ENCODE measurements at places on chromosomes 12 and 14. TPM values are rescaled to one million over a fixed set of nuclear protein-coding genes. Genes with fewer than 3 reads are reported as not detected.

GRCh38 chr12:77591959-77592743 lies 238.5 kb upstream of the NAV3 start:
- DNase-seq: no peak

DNA sequence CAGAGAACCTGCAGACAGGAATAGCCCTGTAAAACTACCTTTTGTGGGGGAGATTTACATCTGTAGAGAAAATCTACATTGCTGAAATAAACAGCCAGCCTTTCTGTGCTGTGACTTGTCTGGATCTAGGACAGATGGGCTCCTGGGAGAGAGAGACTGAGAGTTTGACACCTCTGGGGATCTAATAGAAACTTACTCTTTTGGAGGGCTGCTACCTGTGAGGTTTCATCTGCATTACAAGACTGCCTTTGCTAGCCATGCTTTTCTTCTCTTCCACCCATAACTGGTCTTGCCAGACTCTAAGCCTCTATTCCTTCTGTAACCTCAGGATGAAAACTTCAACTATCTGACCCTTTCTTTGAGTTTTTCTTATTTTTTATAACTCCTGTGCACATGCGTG lies 452.6 kb downstream of the ZFP36L1 start:
- no peak for DNase-seq

GRCh38 chr14:74492776-74493342 lies at the start of gene NPC2:
Gene NPC2 (minus strand): TSS chr14:74493305. CDS start chr14:74493274, 31 bp downstream.
- no peak for DNase-seq

GRCh38 chr14:69632593-69633151 lies 21.3 kb downstream of the SUSD6 start:
- DNase-seq: no peak

DNA sequence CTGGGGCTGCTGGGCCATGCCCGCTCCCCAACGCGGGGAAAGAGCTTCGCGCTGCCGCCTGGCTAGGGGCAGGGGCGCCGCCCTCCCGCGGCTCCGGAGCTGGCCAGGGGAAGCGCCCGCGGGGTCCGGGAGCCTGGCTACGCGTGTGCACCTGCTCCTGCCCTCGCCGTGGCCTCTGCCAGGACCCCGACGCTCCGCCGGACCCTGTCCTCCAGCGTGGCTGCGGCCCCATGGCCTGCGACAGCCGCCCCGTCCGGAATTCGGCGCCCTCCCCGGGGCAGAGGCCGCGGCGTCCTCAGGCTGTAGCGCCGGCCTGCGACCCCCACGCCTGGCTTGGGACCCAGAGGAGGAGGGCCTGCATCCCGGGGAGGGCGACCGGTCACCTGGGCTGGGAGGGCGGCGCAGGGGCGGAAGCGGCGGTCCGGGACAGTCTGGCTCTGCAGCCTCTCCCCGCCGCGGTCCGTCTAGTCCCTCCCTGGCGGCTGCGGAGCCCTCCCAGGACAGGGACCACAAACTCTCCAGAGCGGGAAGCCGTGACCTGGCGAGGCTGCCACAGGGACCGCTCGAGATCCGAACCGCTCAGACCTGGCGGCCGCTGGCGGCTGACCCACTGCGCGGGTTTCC lies 85.6 kb downstream of the ALG10 start:
- no peak for DNase-seq

DNA sequence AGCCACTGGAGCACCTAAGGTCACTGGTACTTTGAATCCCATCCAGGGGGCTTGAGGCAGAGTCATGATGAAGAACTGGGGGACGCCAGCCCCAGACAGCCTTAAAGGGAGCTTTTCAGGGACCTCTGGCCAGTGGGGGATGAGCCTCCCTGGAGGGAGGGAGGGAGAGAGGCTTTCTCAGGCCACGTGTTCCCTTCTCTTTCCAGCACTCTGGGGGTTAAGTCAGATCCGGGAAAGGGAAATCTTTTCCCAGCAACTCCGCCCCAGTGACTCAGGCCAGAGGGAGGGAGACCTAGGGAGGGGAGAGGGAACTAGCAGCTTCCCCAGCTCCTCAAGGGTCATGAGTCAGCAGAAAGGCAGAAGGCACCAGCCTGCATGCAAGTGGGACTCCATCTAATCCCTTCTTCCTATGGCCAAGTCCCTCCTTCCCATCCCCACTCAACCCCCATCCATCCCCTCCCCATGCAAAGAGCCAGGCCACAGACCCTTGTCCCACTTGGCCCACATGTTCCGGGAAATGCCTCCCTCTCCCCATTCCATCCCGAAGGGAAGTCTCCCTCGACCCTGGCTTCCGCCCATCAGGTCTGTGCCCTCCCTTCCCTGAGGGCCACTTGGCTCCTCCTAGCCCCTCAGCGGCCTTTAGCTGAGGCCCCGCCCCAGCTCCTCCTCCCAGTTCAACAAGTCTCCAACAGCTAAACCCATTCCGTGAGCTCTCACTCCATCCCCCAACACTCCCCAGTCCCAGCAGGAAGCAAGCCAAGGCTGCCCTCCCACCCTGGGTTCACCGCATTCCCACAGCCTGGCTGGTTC lies 5.6 kb downstream of the TNFRSF1A start:
- DNase-seq: peak; percentile 99

INHBC gene
- polyA plus RNA-seq: not detected

GRCh38 chr12:41073633-41074472 lies 114.3 kb upstream of the PDZRN4 start:
- DNase-seq: no peak

GRCh38 chr12:85405262-85405661 lies 125.2 kb downstream of the ALX1 start:
- no peak for DNase-seq

BCL7A gene
- 5.4 TPM for polyA plus RNA-seq

DLGAP5 gene
- polyA plus RNA-seq: 15.9 TPM

DNA sequence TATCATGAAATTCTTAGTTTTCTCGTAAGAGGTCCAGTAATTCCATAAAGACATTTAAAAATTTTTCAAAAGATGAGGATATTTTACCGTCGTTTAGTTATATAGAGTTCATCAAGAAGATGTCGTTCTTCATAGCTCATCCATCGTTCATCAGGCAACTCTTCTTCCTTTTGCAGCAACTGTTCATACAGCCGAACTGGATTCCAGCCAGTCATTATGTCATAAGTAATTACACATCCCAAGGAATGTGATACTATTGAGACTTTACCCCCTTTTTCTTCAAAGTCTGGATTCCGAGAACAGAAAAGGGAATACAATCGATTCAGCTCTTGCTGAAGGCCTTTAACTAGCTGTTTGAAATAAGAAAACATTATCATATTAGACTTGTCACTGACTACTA lies 90.3 kb downstream of the DDHD1 start:
- DNase-seq: no peak

DNA sequence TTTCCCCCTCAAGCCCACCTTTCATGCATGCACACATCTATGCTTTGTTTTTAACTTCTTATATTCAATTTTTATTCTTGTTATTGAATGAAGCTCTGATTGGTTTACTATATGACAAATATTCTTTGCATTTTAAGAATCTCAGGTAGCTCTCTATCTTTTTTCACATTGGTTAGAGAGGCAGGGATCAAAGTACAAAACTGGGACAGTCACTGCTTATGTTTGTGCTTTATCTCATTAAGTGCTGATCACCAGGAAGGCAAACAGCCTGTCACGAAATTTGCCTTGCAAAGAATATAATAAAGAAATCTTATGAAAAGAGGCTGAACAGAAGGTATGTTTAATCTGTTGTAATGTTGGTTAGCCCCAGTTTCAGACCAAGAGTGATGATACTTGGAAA lies 29.7 kb upstream of the INSM2 start:
- DNase-seq: no peak

TMEM30B gene
- 9.5 TPM for polyA plus RNA-seq

GRCh38 chr12:65152012-65152411 lies 17.4 kb upstream of the LEMD3 start:
- peak; percentile 71 for DNase-seq

- DNase-seq: no peak
Measured at GRCh38 chr12:130338794-130339601, 1.3 kb downstream of the PIWIL1 start.

DNA sequence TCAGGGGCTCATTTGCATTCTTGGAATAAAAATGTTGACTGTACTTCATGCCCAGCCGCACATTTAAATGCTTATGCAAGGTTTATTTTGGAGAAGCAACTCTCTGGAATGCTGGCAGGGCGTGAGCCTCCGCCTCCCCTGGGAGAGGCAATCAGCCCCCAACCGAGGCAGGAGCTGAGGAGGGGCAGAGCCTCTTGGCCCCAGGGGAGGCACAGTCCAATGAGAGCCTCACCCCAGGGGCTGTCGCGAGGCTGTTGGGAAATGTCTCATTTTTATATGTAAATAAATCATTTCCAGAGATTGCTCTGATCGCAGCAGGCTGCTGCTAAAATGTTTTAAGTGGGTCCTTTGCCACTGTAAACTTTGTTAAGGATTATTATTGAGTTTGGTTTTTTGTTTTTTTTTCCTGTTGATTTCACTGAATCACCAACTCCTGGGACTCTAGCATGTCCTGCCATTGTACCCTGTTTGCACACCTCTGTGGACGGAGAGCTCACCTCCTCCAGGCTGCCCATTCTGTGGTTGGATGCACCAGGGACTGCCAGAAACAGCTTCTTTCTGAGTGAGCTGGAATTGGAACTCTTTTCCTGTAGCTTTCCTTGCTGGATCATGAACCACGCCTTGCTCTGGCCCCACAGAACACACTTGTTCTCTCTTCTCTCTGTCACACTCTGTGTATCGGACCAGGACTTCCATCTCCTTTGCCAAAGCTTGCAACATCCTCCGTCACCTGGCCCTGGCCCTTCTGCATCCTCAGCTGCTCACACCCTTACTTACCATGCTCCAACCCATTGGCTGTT lies 46.9 kb upstream of the FAM181A start:
- no peak for DNase-seq

DNA sequence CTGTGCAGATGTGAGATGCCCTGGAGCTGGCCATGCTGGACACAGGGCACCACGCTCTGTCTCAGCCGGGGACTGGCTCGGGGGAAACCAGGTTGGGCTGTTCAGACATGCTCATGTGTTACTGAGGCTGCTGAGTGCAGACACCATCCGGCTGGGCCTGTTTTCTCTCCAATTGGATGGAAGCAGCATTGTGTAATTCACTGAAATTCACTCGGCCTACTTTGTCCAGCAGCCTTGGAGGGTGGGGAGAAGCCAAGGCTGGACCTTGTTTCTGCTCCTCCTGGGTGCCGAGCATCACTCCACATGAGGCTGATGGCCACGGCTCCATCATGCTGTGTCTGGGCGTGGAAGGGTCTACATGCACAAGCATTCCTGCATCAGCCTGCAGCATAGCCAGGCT lies 130.7 kb downstream of the SMOC1 start:
- DNase-seq: peak; percentile 60

- peak; percentile 89 for DNase-seq
Measured at GRCh38 chr14:55430024-55430690, 10.3 kb downstream of the TBPL2 start.

METTL1 gene
- 35.3 TPM for polyA plus RNA-seq

- no peak for DNase-seq
Measured at GRCh38 chr14:72613231-72613974, 280.5 kb downstream of the DPF3 start.

DNA sequence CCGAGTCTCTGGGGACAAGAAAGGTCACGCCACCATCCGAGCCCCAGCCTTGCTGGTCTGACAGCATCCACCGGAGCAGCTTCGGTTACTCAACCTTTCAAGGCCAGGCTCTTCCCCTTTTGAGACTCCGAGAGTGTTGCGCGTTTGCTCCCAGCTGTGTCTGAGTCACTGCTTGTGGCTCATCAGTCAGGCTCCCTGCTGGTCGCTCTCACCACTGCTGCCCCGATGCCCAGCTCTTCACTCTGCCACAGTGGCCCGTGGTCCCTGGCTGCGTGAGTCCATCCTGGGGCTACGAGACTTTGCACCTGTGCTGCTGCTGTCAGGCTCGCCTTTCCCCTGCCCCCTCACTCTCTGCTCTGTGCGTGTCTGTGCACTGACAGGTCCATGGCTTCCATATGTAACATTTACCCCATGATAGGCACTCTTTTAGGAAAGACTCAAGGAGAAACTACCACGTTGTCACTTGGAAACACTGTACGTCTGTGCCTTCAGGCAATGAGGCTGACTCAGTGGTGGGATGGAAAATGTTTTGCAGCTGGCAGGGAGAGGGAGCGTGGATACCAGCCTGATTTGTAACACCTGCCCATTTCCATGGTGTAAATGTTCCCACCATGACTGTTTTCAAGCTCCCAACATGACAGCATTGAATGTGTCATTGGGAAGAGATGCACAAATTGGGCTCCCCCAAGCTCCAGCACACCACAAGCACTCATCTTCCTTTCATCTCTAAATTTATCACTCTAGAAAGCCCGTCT lies 350.7 kb downstream of the TMEM132D start:
- no peak for DNase-seq

GRCh38 chr12:123134271-123134671 lies 16.6 kb downstream of the PITPNM2 start:
- DNase-seq: peak; percentile 73

DNA sequence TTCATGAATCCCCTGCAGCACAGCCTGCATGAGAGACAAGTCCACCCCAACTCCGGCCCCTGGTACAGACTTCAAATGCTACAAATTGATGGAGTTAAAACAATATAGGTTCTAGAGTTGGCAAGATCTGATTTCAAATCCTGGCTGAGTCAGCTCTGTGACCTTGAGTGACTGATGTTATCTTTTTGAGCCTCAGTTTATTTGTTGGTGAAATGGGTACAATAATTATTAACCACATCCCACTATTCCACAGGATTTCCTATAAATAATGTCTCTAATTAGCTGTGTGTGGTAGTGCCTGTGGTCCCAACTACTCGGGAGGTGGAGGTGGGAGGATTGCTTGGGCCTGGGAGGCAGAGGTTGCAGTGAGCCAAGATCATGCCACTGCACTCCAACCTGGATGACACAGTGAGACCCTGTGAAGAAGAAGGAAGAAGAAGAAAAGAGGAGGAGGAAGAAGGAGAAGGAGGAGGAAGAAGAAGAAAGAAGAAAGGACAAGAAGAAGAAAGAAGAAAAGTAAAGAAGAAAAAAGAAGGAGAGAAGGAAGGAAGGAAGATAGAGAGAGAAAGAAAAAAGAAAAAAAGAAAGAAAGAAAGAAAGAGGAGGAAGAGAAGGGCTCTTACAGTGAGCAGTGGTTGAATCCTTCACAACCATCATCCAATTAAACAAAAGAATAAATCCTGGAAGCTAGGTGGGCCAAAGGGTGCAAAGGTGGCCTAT lies 39.7 kb upstream of the DICER1 start:
- no peak for DNase-seq

- DNase-seq: no peak
Measured at GRCh38 chr14:86619726-86620125, 1089.8 kb downstream of the FLRT2 start.

FITM1 gene
- polyA plus RNA-seq: 0.21 TPM

DNA sequence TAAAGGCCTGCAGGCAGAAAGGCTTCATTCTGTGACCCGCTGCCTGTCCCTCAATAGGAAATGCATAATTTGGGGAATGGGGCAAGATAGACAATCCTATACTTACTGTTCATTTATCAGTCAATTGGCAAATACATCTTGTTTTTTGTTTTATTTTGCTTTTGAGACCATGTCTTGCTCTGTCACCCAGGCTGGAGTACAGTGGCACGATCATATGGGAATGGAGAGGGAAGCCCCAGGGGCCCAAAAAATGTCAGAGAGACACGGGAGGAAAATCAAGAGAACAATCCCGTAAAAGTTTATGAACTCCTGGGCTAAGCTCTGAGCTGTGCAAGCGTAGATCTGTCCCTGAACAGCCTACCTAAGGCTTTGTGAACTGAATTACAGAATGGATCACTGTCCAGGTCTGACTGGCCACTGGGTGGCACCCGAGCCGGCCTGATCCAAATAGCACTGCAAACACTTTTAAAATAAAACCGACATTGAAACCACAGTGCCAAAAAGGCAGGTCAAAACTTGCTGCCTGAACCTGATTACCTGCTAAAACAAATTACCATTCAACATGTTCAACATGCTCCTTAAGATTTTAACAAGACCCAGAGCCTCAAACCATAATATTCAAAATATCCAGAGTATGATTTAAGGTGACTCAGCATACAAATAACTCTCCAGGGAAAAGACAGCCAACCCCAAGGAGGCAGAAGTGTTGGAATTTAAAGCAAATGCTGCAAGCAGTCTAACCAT lies 11.8 kb downstream of the COPS7A start:
- DNase-seq: peak; percentile 98
